ENCODE measurements at places on chromosomes 2 and 18. TPM values are rescaled to one million over a fixed set of nuclear protein-coding genes. Genes with fewer than 3 reads are reported as not detected.

DNA sequence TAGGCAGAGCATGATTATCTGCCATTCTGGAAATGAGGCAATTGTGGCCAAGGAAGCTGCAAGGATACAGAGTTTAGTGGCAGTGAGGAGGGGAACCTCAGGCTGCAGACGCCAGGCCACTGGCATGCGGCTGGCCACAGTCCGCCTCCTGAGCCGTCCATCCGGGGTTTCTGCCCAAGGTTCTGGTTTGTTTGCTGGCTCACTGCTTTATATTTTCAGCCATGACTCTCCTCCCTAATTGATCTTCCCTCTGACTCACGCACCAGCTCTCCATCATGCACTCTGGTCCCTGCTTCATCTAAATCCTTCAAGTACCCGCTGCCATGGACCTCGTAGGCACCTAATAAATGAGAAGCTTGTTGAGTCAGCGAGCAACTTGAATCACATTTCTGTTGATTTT is 107.8 kb upstream of the REV1 start:
- H3K36me3 ChIP-seq, result peaks cover 6% of the 10 kb centered on the region
- no peak for DNase-seq
- no peaks in the 10 kb centered on the region for H3K4me1 ChIP-seq
- H3K27me3 ChIP-seq, result no peaks in the 10 kb centered on the region
- H3K27ac ChIP-seq, result no peak overlapping the region

DNA sequence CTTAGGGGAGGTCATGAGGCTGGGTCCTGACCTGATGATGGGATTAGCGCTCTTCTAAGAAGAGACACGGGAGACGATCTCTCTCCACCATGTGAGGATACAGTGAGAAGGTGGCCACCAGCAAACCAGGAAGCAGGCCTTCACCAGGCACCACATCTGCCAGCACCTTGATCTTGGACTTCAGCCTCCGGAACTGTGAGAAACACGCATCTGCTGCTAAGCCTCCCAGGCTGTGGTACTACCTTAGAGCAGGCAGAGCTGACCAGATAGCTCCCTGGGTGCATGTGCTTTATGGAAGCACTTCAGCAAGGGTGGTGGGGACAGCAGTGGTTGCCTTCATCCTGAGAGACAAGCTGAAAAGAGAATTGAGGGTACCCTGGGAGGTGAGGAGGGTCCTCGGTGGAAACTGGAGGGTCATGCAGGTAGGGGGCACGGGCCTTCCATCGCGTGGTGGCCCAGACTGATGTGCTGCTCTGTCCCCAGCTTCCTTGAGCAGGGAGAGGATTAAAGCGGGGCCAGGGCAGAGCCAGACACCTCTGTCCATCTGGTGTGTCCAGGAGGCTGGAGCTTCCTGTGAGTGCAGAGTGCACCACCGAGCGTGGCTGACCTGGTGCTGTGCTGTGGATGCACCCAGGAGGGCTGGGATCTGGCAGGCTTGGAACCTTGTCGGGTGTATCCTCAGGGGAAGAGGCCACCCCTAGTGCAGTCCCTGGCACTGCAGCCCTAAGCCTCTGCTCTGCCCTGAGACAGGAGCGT is 42.9 kb upstream of the HS6ST1 start:
- H3K27me3 ChIP-seq, result no peaks in the 10 kb centered on the region
- no peak overlapping the region for H3K27ac ChIP-seq
- no peak overlapping the region for H3K4me3 ChIP-seq
- DNase-seq, result no peak
- no peaks in the 10 kb centered on the region for H3K36me3 ChIP-seq

STAMBP gene
- 37.3 TPM for polyA plus RNA-seq

IL36A gene
- not detected for polyA plus RNA-seq

GRCh38 chr2:124633812-124634211 is 608.7 kb downstream of the CNTNAP5 start:
- H3K36me3 ChIP-seq, result no peaks in the 10 kb centered on the region
- DNase-seq, result no peak
- H3K27ac ChIP-seq, result no peak overlapping the region
- H3K4me3 ChIP-seq, result no peak overlapping the region

- no peaks in the 10 kb centered on the region for H3K4me1 ChIP-seq
- H3K27ac ChIP-seq, result no peak overlapping the region
- no peaks in the 10 kb centered on the region for H3K36me3 ChIP-seq
- DNase-seq, result peak; percentile 52
- H3K4me3 ChIP-seq, result no peak overlapping the region
These were observed 27.5 kb downstream of the TMEM18 start for GRCh38 chr2:649426-650342.

DNA sequence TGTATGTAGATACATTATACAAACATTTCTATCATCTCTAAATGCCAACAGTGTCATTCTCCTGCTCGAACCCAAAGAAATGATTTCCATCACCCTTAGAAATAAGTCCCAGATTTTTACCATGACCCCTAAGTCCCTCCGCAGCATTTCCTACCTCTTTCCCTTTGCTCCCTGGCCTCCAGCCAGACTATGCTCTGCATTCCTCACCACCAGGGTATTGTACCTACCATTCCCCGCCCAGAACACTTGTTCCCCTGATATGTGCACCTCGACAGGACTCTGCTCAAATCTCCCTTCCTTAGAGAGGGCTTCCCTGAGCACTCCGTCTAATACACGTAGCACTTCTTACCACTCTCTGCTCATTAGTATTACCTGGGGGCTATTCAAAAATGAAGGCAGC is 630.2 kb downstream of the ARHGAP15 start:
- no peaks in the 10 kb centered on the region for H3K36me3 ChIP-seq
- no peak overlapping the region for H3K27ac ChIP-seq
- DNase-seq, result no peak
- H3K4me1 ChIP-seq, result no peaks in the 10 kb centered on the region

- no peak overlapping the region for H3K27ac ChIP-seq
- peak; percentile 65 for DNase-seq
- no peaks in the 10 kb centered on the region for H3K36me3 ChIP-seq
- no peak overlapping the region for H3K4me3 ChIP-seq
- no peaks in the 10 kb centered on the region for H3K4me1 ChIP-seq
- no peaks in the 10 kb centered on the region for H3K27me3 ChIP-seq
These were observed 104.5 kb downstream of the ZNF516 start for GRCh38 chr18:76390452-76391035.

ACVR1C gene
- polyA plus RNA-seq, result 2.2 TPM

NT5DC4 gene
- polyA plus RNA-seq, result not detected

C1QL2 gene
- not detected for polyA plus RNA-seq
